ENCODE measurements at places on chromosomes 12 and 14.

GRCh38 chr12:77882709-77883108 lies 52.0 kb downstream of the NAV3 start:
- DNase-seq = no peak

DNA sequence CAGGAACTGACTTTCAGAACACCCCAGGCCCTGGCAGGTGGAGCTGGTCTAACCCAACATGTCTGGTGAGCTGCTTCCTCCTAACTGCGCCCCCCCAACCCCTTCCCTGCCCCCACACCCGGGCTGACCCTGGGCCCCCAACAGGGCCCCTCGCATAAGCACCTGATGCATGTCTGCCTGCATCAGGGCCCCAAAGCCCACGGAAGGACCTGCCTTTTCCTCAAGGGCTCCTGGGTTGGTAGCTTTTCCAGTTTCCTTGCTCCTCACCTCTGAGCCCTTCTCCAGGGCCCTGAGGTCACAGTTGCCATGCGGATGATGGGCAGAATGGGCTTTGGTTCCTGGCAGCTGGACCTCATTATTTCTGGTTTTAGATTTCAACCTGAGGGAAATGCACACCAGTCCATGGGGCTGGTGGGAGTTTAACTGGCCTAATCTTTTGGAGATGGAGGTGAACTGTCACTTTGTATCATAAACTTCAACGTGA lies 18.5 kb downstream of the TESC start:
- no peak for DNase-seq

GRCh38 chr14:54275997-54276725 lies 120.6 kb upstream of the CDKN3 start:
- no peak for DNase-seq

- no peak for DNase-seq
Observed at GRCh38 chr12:76240281-76240680, 107.9 kb downstream of the BBS10 start.

DNA sequence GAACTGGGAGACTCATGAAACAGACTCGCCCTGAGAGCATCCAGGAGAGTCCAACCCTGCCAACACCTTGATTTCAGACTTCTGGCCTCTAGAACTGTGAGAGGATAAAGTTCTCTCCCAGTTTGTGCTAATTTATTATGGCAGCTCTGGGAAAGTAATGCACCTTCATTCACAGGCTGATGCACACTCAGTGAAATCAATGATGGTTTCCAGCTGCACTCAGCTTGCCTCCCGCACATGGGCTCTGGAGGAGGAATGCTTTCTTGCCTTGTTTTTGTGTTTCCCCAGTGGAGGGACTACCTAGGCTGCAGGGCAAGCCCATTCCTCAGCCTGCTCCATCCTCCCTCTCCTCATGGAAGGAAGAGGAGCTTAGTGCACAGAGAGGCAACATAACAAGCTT lies 45.7 kb downstream of the TMEM132C start:
- DNase-seq = no peak

DNA sequence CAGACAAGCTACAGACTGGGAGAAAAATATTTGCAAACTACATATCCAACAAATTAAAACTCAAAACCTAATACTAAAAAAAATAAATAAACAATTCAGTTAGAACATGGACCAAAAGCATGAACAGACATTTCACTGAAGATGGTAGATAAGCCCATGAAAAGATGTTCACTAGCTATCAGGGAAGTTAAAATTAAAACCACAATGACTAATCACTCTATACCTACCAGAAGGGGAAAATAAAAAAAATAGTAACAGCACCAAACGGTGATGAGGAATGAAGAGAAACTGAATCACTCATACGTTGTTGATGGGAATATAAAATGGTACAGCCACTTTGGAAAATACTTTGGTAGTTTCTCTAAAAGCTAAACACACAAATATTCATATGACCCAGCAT lies 31.1 kb upstream of the DHRS7 start:
- DNase-seq = no peak

All from GM18507 (cell line).